SK-N-SH (cell line): ENCODE measurements at places on chromosomes 16 and 17. TPM values are rescaled to one million over a fixed set of nuclear protein-coding genes. Genes with fewer than 3 reads are reported as not detected.
A peak's percentile ranks its signal among the peaks of the same experiment; 100 is the strongest.

- no peak for DNase-seq
Observed at GRCh38 chr17:17141279-17141678, 64.9 kb downstream of the PLD6 start.

DNA sequence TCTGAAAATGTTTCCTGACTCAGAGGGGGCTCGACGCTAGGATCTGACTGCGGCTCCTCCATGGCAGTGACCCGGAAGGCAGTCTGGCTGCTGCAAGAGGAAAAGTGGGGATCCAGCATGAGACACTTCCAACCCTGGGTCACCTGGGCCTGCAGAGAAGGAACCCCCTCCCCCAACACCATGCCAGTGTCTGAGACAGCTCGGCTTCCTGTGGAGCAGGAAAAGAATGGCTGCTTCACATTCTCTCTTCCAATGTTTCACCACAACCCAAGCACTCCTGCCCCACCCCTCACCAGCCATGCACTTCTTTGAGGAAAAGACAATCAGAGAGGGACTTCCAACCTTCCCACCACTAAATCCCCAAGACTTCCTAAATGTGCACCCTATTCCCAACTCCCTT, 10.8 kb downstream of the TP53 start:
- no peak for DNase-seq

DNA sequence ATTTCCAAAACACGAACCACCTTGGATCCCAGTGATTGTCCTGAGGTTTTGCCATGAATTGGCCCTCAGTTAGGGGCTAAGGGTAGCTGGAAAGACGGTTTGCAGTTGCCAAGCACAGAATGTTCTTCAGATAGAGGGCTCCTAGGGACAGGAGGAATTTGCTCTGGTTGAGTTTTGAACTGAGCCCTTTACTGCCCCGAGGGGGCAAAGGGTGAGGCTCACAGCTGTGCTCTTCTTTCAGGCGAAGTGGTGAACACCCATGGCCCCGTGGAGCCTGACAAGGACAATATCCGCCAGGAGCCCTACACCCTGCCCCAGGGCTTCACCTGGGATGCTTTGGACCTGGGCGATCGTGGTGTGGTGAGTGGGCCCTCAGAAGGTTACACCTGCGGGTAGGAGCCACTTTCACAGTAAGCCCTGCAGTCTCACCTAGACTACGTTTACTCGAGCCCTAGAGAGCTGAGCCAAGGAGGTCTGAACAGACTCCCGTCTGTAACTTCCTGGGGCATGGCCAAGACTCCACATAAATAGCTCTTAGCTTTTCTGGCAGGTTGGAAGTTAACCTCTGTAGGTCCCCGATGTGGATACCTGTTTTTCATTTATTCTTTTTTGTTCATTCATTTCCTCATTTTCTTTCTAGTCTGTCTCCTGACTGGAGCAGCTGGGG, 32.5 kb downstream of the NMT1 start:
- no peak for DNase-seq

- DNase-seq = peak; percentile 66
Observed at GRCh38 chr17:75517297-75517865, 1.1 kb downstream of the TSEN54 start.

DNA sequence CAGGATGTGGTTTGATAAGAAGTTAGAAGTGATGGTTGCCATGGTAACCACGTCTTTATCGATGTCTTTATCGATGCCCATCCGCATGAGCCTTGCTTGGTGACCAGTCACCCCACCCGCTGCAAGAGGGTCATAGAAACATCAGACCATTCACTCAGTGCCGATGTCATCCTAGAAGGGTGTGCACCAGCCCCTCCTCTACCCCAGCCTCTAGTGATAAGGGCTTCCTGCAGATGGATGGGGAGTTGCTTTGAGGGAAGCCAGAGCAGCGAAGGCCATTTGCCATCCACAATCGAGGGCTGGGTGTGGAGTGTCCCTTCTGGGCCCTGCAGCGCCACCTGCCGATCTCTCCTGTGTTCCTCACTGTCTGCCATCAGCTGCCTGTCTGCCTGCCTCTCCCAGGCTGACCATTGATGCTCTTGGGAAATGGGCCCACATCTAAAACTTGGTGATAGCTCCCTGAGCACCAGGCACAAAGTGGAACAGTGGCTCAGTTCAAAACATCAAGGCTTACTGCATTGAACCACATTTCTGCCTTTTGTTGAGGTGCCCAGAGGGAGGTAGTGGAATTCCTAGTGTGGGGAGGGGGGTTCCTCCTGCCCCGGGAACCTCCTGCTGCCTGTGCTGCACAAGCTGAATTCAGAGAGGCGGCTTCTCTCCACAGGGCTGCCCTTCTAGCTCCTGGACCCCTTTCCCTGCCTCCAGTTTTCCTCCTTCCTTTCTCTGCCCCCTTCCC, 8.9 kb downstream of the CALB2 start:
- peak; percentile 82 for DNase-seq

- DNase-seq = no peak
Observed at GRCh38 chr16:15843635-15844279, 13.1 kb downstream of the MYH11 start.

DNA sequence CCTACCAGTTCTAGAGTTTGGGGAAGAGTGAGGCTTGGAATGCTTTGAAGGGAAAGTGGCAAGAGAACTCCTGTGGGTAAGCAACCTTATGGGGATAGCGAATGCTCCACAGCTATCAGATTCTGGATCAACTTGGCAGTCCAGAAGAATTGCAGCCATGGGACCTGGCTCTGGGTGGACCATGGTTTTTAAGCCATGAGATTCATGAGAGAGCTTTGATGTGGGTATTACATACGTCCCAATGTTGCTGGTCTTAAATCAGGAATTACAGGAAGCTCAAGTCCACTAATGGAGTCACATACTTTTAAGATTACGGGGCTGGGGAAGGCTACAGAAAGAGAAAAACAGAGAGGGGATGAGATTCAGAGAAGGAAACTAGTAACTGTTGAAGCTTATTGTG, 142.5 kb upstream of the ELAC2 start:
- DNase-seq = no peak

GRCh38 chr16:62408760-62409159, 372.5 kb upstream of the CDH8 start:
- no peak for DNase-seq

DNA sequence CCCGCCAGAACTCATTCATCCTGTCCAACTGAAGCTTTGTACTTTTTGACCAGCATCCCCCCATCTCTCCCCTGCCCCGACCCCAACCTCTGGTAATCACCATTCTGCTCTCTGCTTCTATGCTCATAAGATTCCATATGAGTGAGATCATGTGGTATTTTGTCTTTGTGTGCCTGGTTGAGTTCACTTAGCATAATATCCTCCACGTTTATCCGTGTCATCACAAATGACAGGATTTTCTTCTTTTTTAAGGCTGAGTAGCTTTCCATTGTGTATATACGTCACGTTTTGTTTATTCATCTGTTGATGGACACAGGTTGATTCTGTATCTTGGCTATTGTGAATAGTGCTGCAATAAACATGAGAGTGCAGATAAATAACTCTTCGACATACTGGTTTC, 278.9 kb downstream of the SNX29 start:
- no peak for DNase-seq

- no peak for DNase-seq
Observed at GRCh38 chr16:74503412-74503811, 82.1 kb upstream of the CLEC18B start.

DNA sequence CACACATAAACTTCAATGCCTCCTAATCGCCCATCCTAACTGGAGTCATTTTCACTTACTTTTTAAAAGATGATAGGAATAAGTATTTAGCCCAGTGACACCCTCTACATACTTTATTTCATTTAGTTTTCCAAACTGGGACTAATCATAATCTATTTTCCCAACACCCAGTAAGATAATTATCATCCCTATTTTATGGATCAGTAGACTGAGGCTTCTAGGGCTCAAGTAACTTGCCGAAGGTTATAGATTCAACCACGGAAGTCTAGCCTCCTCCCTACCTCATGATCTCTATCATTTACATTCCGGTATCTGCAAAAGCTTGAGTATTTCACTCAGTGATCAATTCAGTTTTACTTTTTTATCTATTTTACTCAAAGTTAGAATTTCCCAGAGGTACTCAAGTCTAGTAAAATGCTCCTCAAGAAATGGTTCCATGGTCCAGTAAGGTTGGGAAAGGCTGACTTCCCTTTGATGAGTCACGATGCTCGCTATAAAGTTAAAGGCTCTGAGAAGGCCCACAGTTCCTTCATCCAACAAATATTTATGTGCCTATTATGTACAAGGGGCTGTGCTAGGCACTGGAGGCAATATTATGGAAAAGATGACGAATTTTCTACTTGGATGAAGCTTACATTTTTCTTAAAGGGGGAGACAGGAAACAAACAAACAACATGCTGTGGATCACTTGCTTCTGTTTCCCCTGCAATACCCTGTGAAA, 75.1 kb downstream of the TOX3 start:
- DNase-seq = no peak

DNA sequence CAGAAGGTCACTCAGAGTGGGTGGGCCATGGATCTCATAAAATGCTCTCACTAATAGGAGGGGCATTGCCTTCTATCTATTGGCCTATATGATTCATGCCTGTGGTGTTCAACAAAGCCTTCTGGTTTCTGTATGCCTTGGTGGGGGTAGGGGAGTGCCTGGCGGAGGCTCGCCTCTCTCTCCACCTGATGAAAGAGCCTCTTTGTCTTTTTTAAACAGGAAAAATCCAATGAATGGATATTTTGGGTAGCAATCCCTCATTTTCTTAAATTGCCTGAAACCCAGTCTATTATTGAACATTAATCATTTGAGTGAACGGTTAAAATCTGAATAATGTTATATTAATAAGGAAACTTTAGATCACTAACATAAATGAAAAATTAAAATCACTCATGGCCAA, 90.6 kb downstream of the TOX3 start:
- DNase-seq = no peak

SOX15 gene
- polyA plus RNA-seq = 1.3 TPM in 2 replicates

AGRP gene
- polyA plus RNA-seq = not detected in 2 replicates

BRIP1 gene
- polyA plus RNA-seq = 2.0 and 2.2 TPM in 2 replicates

ASPA gene
- polyA plus RNA-seq = not detected in 2 replicates

KRTAP1-5 gene
- polyA plus RNA-seq = not detected in 2 replicates

SNAI3 gene
- polyA plus RNA-seq = 0.03 and 0.18 TPM in 2 replicates

KRT28 gene
- not detected in 2 replicates for polyA plus RNA-seq

SLFN13 gene
- under 0.01 TPM in 1 of 2 replicates, not detected in the other for polyA plus RNA-seq

NRN1L gene
- polyA plus RNA-seq = 0.41 and 0.45 TPM in 2 replicates

HCRT gene
- polyA plus RNA-seq = not detected in 2 replicates
